ENCODE measurements at places on chromosomes 7 and 10. TPM values are rescaled to one million over a fixed set of nuclear protein-coding genes. Genes with fewer than 3 reads are reported as not detected.

The KLF14 gene
- 1.6 TPM for total RNA-seq

The WDFY4 gene
- not detected for total RNA-seq

The SLC39A12 gene
- not detected for total RNA-seq

GRCh38 chr7:149207324-149208035, 12.1 kb downstream of the ZNF282 start:
- DNase-seq, result no peak

- DNase-seq, result no peak
These were observed 636.1 kb upstream of the FOXK1 start for GRCh38 chr7:4045975-4046374.

Measured in SJCRH30 (cell line).